ENCODE measurements at places on chromosomes 12 and 14. TPM values are rescaled to one million over a fixed set of nuclear protein-coding genes. Genes with fewer than 3 reads are reported as not detected.

Gene LUM
- 10.0 TPM for polyA plus RNA-seq

Gene LRCOL1
- polyA plus RNA-seq: 4.0 TPM

Gene MAPKAPK5
- 12.7 TPM for polyA plus RNA-seq

Gene PROX2
- polyA plus RNA-seq: 0.09 TPM

Gene PA2G4
- polyA plus RNA-seq: 52.8 TPM

Gene FGF23
- polyA plus RNA-seq: not detected

Gene LRRC9
- not detected for polyA plus RNA-seq

Gene ASCL4
- 0.05 TPM for polyA plus RNA-seq

DNA sequence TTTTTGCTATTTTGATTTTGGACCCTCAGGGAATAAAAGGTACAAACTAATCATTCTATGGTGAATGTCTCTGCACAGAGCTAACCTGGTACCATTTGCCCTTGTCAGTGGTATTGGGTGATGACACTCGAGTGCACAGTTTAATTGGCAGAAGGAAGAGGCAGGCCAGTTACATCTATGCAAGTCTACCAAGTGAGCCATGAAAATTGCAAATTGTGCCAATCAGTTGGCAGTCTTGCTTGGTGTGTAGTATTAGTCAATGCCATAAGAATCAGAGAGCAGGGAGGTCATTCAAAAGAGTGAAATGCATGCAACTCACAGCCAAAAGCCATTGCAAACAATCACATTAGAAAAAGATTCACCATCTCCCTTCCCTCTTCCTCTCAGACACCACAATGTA, 479.6 kb downstream of the ADAMTS20 start:
- H3K27ac ChIP-seq: no peak overlapping the region
- no peak for DNase-seq
- H3K4me1 ChIP-seq: no peaks in the 10 kb centered on the region
- H3K4me3 ChIP-seq: no peak overlapping the region
- H3K27me3 ChIP-seq: no peaks in the 10 kb centered on the region

- H3K27me3 ChIP-seq: peaks cover 83% of the 10 kb centered on the region
- H3K27ac ChIP-seq: no peak overlapping the region
- peak overlapping the region; percentile 37 for H3K4me3 ChIP-seq
- H3K36me3 ChIP-seq: no peaks in the 10 kb centered on the region
- no peak for DNase-seq
- H3K4me1 ChIP-seq: peaks cover 29% of the 10 kb centered on the region
These were observed 5.0 kb upstream of the NPAS3 start for GRCh38 chr14:32933629-32934072.

DNA sequence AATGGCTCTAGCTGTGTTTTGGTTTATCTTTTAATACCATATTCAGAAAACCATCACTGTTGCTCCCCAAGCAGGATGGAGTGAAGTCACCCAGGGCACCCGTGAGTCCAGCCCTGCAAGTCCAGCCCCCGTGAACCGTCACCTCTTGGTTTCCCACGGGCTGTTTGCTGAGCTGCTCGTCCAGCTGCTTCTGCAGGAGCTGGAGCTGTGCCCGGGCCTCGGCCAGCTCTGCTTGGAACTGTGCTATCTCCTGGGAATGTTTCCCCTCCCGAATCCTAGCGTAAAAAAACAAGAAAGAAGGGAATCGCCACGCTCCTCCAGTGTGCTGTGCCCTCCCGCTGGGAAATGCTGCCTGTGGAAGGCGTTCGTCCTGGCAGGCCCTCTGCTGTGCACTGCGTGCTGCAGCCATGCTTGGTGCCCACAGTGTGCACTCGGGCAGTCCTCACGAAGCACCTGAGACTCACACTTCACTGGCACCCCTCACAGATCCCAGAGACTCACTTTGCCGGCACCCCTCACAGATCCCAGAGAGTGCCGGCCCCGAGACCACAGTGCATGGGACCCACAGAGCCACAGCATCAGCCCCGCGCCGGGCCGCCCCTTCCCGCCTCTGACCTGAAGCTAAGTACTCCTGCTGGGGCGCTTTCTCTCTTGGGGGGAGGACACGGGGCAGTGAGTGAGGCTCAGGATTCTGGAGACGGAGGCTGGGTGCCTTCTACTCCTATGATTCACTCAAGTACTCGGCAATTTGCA, 15.4 kb upstream of the ANKLE2 start:
- H3K27ac ChIP-seq: no peak overlapping the region
- H3K27me3 ChIP-seq: no peaks in the 10 kb centered on the region
- H3K4me1 ChIP-seq: peaks cover 9% of the 10 kb centered on the region
- no peak overlapping the region for H3K4me3 ChIP-seq
- H3K36me3 ChIP-seq: peaks cover 86% of the 10 kb centered on the region
- no peak for DNase-seq

- H3K4me3 ChIP-seq: no peak overlapping the region
- no peak overlapping the region for H3K27ac ChIP-seq
- DNase-seq: peak; percentile 67
- peaks cover 10% of the 10 kb centered on the region for H3K27me3 ChIP-seq
- H3K4me1 ChIP-seq: no peaks in the 10 kb centered on the region
These were observed 6.1 kb upstream of the FAIM2 start for GRCh38 chr12:49909826-49910225.

DNA sequence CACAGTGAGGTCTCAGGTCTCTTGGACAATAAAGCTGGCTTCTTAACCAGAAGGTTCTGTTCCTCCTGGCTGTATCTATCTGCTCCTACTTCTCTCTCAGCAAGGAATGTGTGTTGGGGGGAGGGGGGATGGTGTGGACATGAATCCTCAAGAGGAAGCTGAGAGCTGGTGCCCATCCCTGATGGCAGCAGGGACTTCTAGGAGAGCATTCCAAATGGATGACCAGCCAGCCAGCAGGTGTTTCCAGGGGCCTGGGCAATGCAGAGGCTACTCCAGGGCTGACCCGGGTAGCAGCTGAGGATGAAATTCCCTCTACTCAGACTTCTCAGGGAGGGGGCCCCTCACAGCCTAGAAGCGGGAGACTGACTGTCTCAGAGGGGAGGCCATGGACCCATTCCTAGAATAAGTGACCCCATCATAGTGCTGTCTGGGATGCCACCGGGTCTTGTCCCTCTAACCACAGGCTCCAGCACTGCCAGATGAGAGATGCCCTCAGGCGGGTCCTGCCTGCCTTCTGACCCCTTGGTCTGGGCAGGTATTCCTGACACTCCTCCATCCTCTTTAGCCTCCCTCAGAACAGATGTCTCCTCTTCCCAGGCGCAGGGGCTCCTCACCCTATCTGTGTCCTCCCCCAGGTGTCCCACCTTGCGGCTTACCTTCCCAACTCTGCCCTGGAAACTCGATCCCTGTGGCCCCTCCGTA, 1.2 kb downstream of the RAB15 start:
- peak overlapping the region; percentile 54 for H3K4me3 ChIP-seq
- H3K27ac ChIP-seq: no peak overlapping the region
- H3K27me3 ChIP-seq: no peaks in the 10 kb centered on the region
- no peaks in the 10 kb centered on the region for H3K36me3 ChIP-seq
- H3K4me1 ChIP-seq: peaks cover 14% of the 10 kb centered on the region

- no peaks in the 10 kb centered on the region for H3K36me3 ChIP-seq
- H3K27ac ChIP-seq: no peak overlapping the region
- DNase-seq: no peak
- no peaks in the 10 kb centered on the region for H3K4me1 ChIP-seq
- H3K4me3 ChIP-seq: no peak overlapping the region
These were observed 37.3 kb upstream of the ZDHHC17 start for GRCh38 chr12:76726626-76727025.

DNA sequence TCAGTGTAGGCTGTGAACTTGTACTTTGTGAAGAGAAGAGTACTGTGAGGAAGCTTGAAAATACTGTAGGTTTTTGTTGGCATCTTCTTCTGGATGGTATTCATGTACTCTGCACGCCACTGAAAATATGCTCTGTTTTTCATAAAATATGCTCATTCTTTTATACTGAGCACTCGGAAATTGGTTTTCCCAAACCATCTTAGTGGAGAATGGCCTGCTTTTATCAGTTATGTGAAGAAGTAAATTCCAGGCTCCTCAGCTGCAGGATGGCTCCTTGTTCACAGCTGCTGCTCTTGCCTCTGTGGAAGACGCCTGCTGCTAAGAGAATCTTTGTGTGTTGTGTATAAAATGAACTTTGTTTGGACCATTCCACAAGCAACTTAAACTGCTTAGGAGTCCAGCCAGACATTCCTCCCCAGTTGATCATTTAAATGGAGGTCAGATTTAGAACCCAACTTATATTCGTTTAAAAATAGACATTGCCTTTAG, 443.5 kb upstream of the RGS6 start:
- no peaks in the 10 kb centered on the region for H3K4me1 ChIP-seq
- no peaks in the 10 kb centered on the region for H3K27me3 ChIP-seq
- DNase-seq: no peak
- no peak overlapping the region for H3K4me3 ChIP-seq
- peak overlapping the region; percentile 17 for H3K27ac ChIP-seq

DNA sequence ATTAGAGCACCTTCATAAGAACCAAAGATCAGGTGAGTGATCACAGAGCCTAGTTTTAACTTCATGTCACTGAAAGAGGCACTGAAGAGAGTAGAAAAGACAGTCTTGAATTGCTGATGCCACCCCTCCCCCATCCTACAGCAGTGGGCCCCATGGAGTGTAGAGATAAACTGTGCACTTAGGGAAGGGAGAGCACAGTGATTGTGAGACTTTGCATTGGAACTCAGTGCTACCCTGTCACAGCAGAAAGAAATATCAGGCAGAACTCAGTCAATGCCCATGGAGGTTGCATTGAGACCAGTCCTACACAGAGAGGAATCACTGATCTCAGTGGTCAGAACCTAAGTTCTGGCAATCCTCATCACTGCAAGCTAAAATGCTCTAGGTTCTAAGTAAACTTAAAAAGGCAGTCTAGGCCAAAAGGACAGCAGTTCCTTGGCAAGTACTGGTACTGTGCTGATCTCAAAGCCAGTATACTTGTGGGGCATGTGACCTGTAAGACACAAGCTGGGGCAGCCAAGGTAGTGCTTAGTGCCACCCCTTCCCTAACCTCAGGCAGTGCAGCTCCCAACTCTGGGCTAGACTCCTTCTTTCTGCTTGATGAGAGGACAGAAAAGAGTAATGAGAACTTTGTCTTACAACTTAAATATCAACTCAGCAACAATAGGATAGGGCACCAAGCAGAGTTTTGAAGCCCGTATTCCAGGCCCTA, 94.1 kb downstream of the FSCB start:
- no peak overlapping the region for H3K4me3 ChIP-seq
- no peaks in the 10 kb centered on the region for H3K4me1 ChIP-seq
- no peak for DNase-seq
- no peaks in the 10 kb centered on the region for H3K36me3 ChIP-seq
- H3K27me3 ChIP-seq: no peaks in the 10 kb centered on the region

DNA sequence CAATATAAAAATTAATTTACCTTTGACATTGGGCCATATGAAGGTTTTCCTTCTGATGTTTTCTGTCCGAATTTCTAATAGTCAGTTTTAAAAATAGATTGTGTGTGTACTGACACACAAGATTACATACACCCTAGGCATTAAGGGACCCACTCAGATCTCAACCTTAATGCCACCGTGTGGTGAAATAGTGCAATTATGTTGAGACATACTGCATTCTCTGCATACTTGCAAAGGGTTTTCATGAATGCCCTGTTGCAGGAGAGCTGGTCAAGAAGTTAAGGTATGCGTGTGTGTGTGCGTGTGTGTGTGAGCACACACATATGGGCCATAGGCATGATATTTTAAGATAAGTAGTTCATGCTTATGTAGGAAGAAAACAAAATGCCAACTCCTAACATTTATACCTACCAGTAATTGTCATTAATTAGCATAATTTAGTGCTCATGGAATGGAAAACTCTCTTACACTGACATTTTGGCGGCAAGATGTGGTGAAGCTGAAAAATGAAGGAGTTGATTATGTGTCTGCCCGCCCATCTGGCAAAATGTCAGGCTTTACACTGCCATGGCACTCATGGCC, 58.8 kb downstream of the PIK3C2G start:
- no peaks in the 10 kb centered on the region for H3K4me1 ChIP-seq
- H3K36me3 ChIP-seq: no peaks in the 10 kb centered on the region
- H3K4me3 ChIP-seq: no peak overlapping the region
- no peaks in the 10 kb centered on the region for H3K27me3 ChIP-seq

DNA sequence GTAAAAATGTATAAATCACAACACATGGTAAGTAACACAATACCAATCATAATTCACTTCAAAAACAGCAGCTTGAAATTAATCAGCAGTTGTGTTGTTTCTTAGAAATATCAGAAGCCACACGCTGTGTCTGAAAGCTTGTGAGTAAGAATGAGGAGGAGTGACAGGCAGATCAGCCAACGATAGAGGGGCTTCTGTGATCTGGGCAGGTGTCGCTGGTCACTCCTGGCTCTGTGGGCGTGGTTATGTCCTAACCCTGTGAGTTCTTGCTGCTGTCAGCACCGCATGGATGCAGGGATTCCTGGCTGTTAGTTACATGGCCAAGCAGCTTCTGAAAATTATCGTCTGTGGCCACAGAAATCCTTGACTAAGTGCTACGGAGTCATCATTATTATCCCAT, 123.4 kb downstream of the SLC25A47 start:
- no peaks in the 10 kb centered on the region for H3K36me3 ChIP-seq
- H3K27ac ChIP-seq: no peak overlapping the region
- DNase-seq: no peak
- no peaks in the 10 kb centered on the region for H3K4me1 ChIP-seq
- no peak overlapping the region for H3K4me3 ChIP-seq

DNA sequence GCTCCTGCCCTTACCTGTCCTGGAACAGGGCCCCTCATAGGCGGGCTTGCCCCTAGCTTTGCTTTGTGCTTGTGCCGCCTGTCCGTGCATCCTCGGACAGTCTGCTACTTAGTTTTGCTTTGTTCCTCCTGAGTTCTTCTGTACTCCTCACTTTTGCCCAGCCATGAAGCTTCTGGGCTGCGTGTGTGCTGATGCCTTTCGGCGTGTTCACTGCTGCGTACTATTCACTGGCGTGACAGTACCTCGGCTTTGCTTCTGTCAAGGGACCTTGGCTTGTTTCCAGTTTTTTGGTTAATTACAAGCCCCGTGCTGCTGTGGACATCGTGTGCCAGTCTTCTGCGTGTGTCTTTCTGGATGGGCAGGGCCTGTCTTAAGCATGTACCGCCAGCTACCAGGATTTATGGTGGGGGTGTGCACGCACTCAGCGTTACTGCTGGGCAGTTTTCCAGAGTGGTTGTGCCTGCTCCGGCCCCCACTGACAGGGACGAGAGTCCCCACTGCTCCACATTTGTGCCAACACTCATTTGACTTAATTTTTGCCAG, 2.5 kb downstream of the PACS2 start:
- H3K36me3 ChIP-seq: no peaks in the 10 kb centered on the region
- no peak for DNase-seq
- H3K4me3 ChIP-seq: no peak overlapping the region

DNA sequence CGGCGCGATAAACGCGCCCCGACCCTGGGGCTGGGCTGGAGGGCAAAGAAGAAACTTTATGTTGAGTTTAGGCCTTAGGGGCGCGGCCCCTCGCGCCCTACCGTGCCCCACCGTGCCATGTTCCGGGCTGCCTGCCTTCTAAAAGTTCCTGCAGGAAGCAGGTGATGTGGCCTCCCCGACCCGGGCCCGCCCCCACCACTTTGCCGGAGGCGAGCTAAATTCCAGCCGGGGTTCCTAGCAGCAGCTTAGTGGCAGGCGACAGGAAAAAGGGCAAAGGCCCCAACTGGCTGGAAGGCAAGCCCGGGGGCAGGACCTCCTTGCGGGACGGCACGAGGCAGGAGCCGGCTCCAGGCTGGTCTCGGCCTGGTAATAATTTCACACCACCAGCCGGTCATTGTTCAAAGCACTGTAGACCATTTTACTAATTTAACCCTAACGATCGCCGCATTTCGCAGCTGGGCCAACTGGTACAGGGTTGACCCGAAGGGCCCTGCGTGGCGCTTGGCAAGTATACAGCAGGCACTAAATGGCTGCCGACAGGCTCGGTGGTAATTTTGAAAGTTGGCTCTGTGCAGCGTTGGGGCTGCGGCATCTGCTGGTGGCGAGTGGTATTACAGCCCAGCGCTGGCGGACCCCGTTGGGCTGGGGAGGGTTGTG, 895 bp upstream of the CCDC88C start:
- H3K27me3 ChIP-seq: no peaks in the 10 kb centered on the region
- H3K27ac ChIP-seq: peak overlapping the region; percentile 93
- DNase-seq: peak; percentile 94
- H3K4me3 ChIP-seq: peak overlapping the region; percentile 27

All from spleen (tissue), 13 donors.